ENCODE measurements at places on chromosomes 3 and 15.

DNA sequence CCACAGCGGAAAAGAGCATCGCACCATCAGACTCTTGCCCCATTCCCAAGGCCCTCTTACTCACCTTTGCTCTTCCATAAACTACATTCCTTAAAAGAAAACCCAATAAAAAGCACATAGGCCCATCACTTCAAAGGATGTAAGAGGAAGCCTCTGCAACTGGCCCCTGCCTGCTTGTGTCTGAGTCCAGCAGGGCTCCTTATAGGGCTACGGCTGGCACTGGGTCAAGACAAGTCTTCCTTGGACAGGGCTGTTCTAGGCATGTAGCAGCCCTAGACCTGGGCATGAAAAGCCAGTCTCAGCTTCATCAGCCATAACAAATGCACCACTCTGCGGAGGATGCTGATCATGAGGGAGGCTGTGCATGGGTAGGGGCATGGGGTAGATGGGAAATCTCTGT lies 218.3 kb downstream of the NTRK3 start:
- DNase-seq = no peak

DNA sequence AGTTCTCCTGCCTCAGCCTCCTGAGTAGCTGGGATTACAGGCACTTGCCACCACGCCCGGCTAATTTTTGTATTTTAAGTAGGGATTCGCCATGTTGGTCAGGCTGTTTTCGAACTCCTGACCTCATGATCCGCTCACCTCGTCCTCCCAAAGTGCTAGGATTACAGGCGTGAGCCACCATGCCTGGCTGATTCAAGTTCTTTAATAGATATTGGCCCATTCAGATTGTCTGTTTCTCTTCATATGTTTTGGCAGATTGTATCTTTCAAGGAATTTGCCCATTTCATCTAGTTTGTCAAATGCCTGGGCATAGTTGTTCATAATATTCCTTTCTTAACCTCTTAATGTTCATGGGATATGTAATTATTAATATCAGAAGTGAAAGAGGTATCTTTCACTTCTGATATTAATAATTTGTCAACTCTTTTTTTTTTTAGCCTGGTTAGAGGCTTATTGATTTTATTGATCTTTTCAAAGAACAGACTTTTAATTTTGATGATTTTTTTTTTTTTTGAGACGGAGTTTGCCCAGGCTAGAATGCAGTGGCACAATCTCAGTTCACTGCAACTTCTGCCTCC lies 40.2 kb upstream of the ZFAND6 start:
- DNase-seq = no peak

- no peak for DNase-seq
Observed at GRCh38 chr3:107117922-107118536, 259.2 kb upstream of the CCDC54 start.

GRCh38 chr3:24687671-24688070 lies 193.0 kb upstream of the THRB start:
- no peak for DNase-seq

DNA sequence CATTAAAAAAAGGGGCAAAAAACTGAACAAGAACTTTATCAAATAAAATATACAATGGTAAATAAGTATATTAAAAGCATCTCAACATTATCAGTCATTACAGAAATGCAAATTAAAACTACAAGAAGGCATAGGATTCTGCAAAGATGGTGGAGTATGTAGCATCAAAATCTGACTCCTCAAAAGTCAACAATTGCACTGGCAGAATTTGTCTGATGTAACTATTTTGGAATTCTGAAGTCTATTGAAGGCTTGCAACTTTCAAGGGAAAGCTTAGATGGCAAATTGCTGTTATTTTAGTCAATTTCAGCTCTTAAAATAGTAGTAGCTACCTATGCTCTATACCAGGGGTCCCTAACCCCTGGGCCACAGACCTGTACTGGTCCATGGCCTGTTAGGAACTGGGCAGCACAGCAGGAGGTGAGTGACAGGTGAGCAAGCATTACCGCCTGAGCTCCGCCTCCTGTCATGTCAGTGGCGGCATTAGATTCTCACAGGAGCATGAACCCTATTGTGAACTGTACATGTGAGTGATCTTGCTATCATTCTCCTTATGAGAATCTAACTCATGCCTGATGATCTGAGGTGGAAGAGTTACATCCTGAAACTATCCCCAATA lies 107.6 kb downstream of the TGFBR2 start:
- DNase-seq = no peak

- no peak for DNase-seq
Observed at GRCh38 chr3:43971486-43971885, 270.2 kb upstream of the TOPAZ1 start.

DNA sequence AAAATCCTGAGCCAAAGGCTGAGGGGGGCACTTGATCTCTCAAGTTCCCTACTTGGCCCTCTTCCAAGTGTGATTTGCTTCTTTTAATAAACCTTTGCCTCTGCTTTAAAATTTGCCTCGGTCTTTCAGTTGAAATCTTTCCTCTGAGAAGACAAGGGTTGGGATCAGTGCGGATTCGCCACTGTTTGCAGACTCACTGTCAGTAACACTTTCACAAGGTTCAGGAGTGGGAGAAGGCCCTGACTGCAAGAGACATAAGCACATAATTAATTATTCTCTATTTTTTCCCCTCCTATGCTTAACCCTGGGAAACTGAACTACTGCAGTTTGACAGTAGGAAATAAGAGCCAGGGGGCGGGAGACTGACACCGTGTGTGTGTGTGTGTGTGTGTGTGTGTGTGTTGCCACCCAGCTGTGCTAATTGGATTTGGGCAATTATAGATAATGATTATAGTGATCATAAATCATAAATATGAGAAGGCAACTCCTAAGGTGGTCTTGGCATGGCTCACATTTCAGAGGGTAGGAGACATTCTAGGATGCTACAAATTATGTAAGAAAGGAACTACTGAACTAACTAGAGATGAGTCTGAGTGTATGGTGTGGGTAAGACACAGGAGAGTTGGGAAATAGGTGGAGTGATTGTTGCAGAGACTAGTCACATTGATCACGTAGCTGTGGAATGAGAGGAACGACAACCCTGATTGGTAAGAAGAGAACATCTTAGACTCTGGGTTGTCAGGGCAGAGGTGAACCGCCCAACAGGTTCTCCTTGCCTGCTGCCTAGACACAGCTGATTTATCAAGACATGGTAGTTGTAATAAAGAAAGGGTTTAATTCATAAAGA lies 5.5 kb upstream of the ZNF662 start:
- no peak for DNase-seq

DNA sequence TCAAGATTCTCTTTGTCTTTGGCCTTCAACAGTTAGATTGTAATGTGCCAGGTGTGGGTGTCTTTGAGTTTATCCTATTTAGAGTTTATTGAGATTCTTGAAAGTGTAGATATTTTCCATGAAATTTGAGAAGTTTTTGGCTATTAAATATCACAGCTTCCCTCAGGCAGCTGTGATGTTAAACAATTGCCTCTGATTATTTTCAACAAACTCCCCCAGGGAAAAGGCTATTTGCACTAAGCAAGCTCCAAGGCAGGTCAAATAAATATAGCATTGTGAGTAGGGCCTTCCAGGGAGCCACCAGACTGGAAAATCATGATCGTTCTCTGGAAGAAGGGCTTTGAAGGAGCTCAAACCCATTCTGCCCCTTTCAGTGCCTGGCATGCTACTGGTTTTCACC lies 107.0 kb downstream of the EEFSEC start:
- no peak for DNase-seq

DNA sequence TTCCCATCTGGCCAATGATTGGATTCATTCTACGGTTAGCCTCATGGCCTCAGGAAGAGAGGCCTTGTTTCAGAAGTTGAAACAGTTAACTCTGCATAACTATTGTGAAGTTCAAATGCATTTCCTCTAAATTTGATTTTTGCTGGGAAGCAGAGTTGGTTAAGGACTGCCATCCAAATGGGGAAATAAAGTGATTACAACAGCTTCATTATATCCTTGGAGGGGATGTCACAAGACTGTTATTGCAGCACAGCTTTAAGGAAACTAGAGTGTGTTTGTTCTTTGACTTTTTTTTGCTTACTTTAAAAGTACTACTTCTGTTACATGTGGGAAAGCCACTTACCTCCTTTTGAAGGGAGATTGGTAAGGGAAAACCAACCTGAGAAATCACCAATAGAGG lies 164.8 kb downstream of the AKAP13 start:
- DNase-seq = no peak

GRCh38 chr15:88139936-88140335 lies 116.6 kb downstream of the NTRK3 start:
- no peak for DNase-seq

DNA sequence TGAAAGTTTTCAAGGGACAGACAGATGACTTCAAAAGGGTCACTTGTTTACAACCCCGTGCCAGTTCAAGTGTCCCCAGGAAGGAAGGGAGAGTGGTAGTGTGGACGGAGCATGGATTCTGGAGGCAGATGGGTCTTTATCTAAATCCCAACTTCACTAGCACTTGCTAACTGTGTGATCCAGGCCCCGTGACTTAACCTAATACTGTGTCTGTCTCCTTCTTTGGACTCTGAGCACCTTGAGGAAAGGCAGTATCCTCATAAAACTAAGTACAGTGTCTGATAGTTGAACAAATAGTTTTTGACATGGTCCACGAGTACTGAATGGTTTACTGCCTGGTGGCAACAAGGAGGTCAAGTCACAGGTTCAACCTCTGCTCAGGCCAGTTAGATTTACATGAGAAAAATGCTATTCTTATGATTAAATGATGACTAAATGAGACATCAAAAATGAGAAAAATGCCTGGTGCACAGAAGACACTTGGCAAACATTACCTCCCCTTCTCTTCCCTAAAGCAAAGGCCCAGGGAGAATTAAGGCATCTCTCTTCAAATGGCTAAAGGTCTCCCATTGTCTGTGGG lies 48.9 kb downstream of the ABCC5 start:
- no peak for DNase-seq

- no peak for DNase-seq
Observed at GRCh38 chr3:57737840-57738239, 18.3 kb upstream of the SLMAP start.

All from activated naive CD4-positive, alpha-beta T cell treated with Interleukin-2 at 50 U/mL for 16 hours (primary cell).